ENCODE measurements at places on chromosomes 2 and 18. TPM values are rescaled to one million over a fixed set of nuclear protein-coding genes. Genes with fewer than 3 reads are reported as not detected.

- no peak for DNase-seq
These were observed 117.4 kb downstream of the RHBDD1 start for GRCh38 chr2:226953206-226953605.

- no peak for DNase-seq
These were observed 197.3 kb downstream of the CELF4 start for GRCh38 chr18:37368110-37368954.

DNA sequence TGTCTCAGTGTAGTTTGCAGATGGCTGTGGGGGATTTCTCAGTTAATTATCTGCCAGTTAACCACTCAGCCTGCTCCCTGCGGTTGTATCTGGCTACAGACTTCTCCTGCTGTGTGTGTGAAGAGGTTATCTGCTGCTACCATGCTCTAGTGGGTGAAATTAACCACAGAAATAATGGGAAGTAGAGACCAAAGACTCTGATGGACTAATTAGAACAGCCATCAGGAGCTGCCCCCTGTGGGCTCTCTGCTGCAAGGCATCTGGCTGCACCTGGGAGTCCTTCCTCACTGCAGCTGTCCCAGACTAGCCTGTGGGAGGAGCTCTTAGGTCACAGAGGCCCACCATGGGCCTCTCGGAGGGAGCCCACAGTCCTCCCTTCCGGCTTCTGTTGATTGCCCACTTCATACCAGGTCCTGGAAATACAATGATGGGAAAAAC, 66.6 kb downstream of the CTIF start:
- DNase-seq, result no peak

BBS5 gene
- 3.2 TPM for total RNA-seq

ST6GAL2 gene
- total RNA-seq, result not detected

GRCh38 chr18:37339701-37340215, 225.8 kb downstream of the CELF4 start:
- DNase-seq, result no peak

- no peak for DNase-seq
These were observed 652.6 kb downstream of the BCL11A start for GRCh38 chr2:59900728-59901452.

- no peak for DNase-seq
These were observed 109.2 kb downstream of the TMEM18 start for GRCh38 chr2:567865-568638.

- DNase-seq, result no peak
These were observed 223.6 kb downstream of the C1D start for GRCh38 chr2:67839242-67839641.

GRCh38 chr18:62953663-62954062, 238.3 kb downstream of the PHLPP1 start:
- no peak for DNase-seq

DNA sequence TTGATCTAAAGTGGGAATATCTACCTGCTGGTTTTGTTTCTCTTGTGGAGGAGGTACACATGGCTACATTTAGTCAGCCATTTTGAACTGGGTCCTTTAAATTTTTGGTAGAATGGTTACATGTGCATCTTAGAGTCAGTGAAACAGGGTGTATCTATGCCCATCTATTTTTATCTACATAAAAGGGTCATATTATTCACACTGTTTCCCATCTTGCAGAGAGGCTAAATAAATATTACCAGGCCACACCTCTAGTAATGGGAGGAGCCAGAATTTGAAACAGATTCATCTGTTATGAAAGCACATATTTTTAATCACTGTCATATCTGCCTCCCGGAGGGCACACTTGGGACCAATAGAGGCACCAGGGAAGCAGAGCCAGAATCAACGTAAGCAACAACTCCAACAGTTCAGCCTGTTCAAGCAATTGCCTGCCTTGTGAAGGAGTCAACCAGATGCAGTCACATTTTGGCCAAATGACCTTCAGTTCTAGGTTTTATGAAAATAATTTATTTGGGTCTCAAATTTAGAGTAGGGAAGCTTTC, 376.8 kb downstream of the TSN start:
- DNase-seq, result no peak

DNA sequence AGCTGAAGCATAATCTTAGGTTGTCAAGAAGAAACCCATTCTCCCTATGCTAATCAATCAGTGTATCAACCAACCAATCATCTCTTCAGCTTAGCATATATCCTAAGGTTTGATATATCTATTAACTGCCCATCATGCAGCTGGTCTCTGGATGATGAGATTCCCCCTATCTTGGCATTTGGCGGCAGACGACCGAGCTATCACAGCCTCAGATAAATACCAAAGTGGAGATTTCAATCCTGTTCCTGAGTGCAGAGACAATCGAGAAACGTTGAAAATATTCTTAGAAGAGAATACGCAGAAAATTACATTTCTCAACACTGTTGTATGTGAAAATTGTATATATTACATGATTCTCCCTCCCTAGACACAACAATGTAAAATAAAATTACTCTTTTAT, 259.0 kb upstream of the SIX3 start:
- no peak for DNase-seq
